ENCODE measurements at places on chromosomes 5 and 9.

DNA sequence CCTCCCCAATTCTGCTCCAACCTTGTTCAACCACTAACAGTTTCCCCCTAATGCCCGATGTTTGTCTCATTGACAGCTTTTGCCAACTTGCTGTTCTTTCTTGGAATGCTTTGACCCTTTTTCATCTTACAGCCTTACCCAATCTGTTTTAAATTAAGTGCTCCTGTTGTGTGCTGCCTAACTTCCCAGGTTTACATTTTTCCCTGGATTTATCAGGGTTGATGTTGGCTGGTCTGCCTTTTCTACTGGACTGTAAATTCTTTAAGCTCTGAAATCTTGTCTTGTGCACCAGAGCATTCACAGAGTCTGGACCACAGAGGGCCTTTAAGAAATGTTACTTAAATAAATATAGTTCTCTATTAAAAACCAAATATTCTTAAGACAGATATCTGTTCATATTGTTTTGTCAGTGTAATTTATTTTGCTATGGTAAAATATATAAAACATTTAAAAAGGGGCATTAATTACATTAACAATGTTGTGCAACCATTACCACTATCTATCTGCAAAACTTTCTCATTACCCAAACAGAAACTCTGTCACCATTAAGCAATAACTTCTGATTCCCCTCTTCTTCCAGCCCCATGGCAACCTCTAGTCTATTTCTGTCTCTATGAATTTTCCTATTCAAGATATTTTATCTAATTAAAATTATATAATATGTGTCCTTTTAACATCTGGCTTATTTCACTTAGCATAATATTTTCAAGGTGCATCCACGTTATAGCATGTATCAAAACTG is 73.0 kb downstream of the OSTF1 start:
- DNase-seq: no peak

GRCh38 chr9:980640-981039 is 4.2 kb downstream of the DMRT3 start:
- DNase-seq: no peak

GRCh38 chr5:110264661-110265060 is 461.8 kb downstream of the TMEM232 start:
- no peak for DNase-seq

- no peak for DNase-seq
Observed at GRCh38 chr9:22649384-22649783, 202.8 kb downstream of the DMRTA1 start.

GRCh38 chr9:99180199-99180598 is 41.5 kb downstream of the ALG2 start:
- DNase-seq: no peak

DNA sequence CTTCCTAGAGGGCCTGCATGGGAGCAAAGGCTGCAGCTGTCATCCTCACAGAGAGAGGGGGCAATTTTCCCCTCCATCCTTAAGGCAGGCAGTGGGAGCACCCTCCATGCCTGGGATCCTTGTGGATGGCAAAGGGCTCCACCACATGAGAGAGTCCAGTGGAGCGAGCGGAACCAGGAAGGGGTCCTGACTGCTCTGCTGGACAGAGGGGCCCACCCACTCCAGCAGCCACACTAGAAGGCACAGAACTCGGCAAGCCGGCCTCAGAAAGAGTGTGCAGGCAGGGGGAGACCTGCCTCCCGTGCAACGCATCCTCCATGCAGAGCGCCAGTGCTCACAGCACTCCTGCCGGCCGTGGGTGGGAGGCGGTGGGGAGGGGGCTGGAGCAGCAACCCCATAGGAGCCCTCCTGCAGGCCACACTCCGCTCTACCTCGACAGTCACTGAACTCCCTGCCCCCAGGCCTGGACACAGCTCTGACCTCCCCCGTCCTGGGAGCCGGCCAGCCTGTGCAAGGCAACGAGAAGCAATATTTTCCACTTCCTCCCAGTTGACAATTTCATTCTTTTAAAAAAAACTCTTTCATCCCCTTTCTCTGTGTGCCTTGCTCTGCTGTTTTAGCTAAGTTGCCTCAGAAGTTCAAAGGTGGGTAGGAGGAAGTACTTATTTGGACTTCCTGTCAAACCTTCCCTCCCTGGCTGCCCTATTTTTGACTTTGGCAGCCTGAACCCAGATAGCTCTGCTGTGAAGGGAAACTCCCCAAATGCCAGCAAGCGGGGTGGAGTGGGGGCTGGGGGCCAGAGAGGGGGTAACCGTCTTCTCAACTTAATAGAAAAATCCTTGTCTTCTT is 5.3 kb upstream of the LCP2 start:
- DNase-seq: peak; percentile 72
